ENCODE measurements at places on chromosomes 13 and 19. TPM values are rescaled to one million over a fixed set of nuclear protein-coding genes. Genes with fewer than 3 reads are reported as not detected.

Gene C13orf46
- total RNA-seq = 0.13 TPM

Gene CD70
- 22.8 TPM for total RNA-seq

Gene CEACAM7
- 0.14 TPM for total RNA-seq

Gene BCL2L12
- 66.4 TPM for total RNA-seq

Gene CCL25
- not detected for total RNA-seq

Gene TMED1
- total RNA-seq = 30.8 TPM

Gene KLK7
- not detected for total RNA-seq

Gene LCP1
- 0.22 TPM for total RNA-seq

Gene ARGLU1
- 32.8 TPM for total RNA-seq

Gene ZNF492
- total RNA-seq = not detected

Gene ATXN8OS
- total RNA-seq = not detected

Gene KCTD4
- total RNA-seq = not detected
